ENCODE measurements at places on chromosomes 2 and 18.

GRCh38 chr2:96528700-96529375, 7.7 kb upstream of the ARID5A start:
- DNase-seq = no peak

DNA sequence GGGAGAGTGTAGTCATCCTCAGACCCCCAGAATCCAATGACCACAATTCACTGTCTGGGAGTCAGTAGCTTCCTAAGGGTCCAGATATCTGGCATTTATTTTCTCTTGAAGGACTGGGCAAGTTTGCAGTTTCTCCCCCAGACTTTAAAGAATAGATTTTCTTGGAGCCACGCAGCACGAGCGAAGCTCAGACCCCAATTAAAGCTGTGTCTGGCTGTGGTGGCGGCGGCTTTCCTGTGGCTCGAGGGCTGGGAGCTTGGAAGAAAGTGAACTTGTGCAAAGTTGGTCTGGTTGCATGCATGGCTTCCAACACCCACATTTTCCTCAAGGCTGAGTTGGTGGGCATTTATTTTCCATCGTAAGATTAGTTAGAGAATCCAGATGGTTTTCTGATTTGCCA, 105.0 kb downstream of the ACKR3 start:
- no peak for DNase-seq

- DNase-seq = no peak
These were observed 5.0 kb upstream of the DGKD start for GRCh38 chr2:233349005-233349998.

DNA sequence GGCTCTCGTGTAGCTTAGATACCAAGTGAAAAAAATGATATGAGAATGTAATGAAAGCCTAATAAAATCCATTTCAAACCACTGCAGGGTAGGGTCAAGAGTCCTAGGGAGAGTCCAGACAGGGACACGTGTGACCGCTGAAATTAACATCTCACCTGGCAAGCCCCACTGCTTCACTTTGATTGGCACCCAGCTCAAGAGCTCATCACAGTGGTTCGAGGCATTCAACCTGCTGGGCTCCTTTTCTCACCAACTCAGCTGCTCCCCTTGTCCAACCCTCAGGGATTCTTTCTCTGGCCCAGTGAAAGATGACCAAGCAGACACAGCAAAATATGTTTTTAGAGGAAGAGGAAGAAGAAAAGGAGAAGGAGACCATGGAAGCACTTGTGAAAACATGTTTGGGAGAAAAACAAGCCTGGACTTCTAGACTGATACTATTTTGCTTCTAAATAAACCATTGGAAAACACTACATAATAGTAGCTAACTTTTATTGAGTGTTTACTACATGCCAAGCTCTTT, 49.2 kb upstream of the CREB1 start:
- no peak for DNase-seq

DNA sequence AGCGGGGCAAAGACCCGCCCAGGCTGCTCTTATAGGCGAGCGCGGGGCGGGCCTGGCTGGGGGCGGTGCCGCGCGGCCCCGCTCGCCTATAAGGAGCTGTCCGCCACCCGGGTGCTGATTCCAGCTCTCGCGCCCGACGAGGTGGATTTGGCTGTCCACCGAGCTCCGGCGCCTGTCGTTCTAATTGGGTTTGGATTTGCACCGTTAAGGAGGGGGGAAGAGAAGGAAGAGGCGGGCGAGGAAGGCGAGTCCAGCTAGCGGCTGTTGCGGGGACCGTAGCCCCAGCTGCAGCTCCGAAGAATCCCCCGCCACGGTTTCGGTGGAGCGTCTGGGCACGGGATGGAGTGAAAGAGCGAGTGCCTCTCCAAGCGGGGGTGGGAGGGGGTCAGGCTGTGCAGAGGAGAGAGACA, at the start of gene CNTNAP5:
Gene CNTNAP5, plus strand, starts transcription at position 117 of the 410 bp plus-strand sequence. CDS start 364 bp downstream, outside the sequence.
- no peak for DNase-seq

GRCh38 chr2:23531881-23532280, 146.9 kb downstream of the KLHL29 start:
- no peak for DNase-seq

DNA sequence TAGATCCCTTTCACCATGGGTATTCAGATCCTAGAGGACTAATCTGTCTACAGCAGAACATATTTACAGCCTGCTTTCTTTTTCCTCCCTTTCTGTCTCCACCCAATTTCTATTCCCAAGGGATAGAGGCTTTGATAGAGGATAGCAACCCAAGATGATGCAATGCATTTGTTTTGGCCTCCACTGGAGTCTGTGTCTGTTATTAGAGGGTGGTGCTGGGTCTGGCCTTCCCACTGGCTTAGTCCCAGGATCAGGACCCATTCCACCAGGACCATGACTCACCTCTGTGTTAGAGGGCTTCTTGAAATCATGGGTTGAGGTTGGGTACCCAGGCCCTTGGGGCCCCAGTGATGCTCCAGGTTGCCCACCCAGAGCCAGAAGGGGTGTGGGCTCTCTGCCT, 239.7 kb upstream of the TNP1 start:
- no peak for DNase-seq

DNA sequence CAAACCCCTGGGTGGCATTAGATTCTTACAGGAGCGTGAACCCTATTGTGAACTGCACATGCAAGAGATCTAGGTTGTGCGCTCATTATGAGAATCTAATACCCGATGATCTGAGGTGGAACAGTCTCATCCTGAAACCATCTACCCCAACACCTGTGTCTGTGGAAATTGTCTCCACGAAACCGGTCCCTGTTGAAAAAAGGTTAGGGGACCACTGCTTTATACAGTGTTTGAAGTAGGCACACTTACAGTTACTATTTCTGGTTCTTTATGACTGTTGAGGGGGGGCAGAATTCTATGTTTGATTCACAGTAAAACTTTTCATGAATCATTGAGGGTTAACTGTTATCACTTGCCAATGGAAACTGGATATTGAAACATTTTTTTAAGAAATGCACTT, 72.0 kb downstream of the RIF1 start:
- DNase-seq = no peak
